ENCODE measurements at places on chromosomes 5 and 9.

- DNase-seq = no peak
Measured at GRCh38 chr5:15103130-15103529, 231.6 kb upstream of the ANKH start.

GRCh38 chr5:112738191-112738560 is 491 bp downstream of the APC start:
- no peak for DNase-seq

DNA sequence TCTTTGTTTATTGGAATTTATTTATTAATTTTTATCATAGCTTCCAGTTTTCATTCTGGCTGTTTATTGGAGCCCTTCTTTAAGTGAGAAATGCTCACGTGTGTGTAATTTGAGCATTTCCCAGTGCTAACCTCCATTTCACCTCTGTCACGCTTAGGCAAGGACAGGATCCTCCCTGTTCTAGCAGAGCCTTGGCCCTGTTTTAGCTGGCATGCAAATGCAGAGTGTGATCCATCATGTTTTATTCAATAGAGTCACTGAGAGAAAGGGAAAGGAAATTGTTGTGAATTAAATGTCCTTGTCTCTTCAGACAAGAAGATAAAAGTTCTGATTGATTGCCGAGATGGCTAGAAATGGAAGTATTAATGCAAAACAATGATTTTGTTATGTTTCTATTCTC is 137.3 kb upstream of the ACO1 start:
- DNase-seq = no peak

- no peak for DNase-seq
Measured at GRCh38 chr9:127942216-127943010, 4.8 kb upstream of the DPM2 start.

DNA sequence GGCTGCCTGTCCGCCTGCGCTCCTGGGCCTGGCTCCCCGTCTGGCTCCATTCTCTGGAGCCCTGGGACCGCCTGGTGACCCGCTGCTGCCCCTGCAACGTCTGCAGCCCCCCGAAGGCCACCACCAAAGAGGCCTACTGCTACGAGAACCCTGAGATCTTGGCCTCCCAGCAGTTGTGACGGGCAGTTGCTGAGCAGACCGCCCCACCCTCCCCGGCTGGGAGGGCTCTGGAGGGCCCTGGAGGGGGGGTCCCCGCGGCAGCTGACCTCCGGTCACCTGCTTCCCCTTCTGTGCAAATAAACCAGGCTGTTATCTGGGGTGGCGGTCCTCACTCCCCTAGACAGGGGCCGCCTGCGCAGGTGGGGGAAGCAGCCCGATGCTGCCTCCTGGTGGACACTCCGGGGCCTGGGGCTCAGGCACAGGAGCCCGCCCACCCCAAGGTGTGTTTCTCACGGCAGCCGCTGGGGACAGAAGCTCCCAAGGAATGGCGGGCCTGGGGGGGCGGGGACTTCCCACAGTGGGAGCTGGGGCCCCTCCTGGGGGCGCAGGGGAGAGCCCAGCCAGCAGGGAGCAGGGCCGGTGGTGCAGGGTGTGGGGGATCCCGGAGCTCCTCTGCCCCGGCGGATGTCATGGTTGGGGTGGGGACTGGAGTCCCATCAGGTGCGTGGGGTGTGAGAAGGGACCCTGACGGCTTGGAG is 4.7 kb upstream of the TUBB4B start:
- peak; percentile 88 for DNase-seq

- DNase-seq = no peak
Measured at GRCh38 chr5:134432677-134433359, 21.1 kb upstream of the CDKN2AIPNL start.

All from T follicular helper cell (primary cell).